Caudate nucleus (tissue), 63 donors: ENCODE measurements at places on chromosomes 5 and 9.

DNA sequence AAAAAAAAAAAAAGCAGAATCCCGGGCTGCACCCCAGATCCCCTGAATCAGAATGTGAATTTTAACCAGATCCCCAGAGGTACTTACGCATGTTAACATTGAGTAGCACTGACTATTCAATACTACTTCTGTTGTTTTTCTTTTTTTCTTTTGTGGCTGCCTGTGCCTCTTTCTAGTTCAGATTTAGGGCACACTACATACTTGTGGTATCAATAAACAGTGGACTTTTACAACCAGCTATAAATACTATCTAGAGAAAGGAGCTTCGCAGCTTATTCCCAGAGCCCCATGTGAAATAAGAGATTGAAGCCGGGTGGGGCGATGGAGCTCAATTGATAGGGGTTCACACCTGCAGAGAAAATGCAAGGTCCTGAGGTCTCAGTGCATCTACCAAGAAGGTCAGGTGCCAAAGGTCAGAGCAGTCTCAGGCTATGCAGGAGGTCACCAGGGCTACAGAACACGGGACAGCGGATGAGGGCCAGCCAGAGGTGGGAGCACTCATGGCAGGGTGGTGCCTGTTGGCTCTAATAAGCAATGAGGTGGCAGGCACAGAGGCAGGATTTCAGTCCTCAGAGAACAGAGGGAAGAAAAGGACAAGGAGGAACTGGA is 22.3 kb downstream of the WWC1 start:
- DNase-seq: no peak

- DNase-seq: no peak
These were observed 83.9 kb upstream of the ZBTB43 start for GRCh38 chr9:126720661-126721563.

GRCh38 chr9:136564379-136564988 is 18.6 kb upstream of the NOTCH1 start:
- DNase-seq: no peak

- DNase-seq: no peak
These were observed 54.6 kb upstream of the KCNIP1 start for GRCh38 chr5:170449232-170449631.

DNA sequence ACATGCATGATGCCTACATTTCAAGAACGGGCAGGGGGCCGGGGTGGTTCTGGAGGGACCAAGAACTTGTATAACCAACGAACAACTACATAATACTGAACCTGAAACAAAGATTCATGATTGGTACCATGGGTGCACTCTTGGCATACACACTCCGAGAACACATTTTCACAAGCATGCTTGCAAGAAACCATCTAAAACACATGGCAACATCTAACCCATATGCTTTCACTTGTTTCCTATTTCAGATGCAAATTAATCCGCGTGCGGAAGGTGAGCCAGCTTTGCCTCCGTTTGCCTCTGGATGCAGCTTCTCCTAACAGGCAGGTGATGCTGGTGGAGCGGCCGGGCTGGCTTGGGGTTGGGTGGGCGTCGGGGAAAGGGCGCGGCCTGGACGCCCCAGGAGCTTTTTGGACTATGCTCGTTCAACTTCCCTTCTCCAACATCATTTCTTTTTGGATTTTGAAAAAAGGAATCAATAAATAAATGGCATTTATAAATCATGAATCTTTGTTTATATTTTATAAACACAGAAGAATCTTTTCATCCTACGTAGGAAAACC is 12.5 kb upstream of the SEC16A start:
- no peak for DNase-seq

DNA sequence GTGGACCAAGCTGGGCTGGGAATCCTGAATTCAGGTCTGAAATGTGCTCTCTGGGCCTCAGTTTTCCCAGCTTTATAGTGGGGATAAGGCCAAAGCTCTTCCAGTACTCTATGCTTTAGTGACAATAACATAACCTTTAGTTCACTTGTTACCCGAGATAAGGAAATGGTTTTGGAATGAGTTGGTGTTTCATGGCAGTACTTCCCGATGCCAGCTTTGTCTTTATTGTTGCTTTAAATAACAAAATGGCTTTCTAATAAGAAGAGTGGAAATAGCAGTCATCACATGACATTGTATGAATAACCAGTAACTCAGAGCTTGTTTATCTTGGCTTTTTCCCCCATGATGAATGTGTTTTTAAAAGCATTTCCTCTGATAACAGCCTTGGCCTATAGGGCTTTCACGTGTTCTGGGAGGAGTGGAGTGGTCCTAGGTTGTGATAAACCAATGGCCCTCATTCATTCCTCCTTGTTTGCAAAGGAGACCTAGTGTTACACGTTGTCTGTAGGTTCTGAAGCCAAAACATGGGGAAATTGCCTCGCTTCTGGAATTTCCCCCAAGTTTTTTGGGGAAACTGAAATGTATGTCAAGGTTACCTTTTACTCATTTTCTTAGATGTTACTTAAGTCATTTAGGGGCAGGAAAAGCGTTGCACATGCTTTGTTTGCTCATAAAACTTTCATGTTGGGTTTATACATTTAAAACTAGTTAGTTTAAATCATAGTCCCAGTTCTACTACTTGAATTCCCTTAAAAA is 53.7 kb downstream of the ZNF618 start:
- no peak for DNase-seq

- no peak for DNase-seq
These were observed 12.3 kb downstream of the MVB12B start for GRCh38 chr9:126338945-126339344.
